Uterus (tissue), 4 donors: ENCODE measurements at places on chromosomes 13 and 19.

DNA sequence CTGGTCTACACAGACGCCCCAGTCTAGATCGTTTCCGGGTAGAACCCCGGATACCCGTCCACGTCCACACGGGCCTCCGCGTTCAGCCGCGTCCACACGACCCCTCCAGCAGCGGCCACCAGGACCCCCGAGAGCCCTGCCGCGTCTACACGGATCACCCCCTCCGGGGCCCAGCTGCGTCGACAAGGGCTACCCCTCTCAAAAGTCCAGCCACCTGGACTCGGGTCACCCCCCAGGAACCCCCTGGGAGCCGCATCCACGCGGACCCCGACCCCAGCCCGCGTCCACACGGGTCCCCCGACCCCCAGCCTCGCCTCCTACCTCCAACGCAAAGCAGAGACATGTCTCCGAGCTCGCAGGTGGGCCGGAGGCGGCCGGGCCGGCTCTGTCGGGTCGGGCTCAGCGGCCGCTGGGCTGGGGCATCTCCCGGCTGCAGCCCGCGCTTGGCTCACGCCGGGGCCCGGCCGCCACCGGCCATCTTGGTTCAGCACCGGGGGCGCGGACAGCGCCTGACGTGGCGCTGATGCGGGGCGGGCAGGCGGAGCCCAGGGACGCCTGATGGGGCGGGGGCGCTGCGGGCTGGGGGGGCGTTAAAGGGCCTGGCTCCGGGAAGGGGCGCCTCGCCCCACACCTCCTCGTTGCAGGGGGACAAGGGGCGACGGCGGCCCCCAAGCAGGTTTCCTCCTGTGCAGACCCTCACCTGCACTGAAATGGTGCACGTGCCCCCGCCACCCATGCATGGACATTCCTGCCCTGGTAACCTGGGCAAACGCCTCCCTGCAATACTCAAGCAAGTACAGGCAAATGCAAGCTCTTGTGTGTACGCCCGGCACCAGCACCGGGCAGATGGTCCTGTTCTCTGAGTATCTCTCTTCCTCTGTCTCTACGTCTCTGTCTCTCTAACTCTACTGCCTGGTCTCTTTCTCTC, at the start of gene UNC13A:
TSS of gene UNC13A (minus strand) at position 498 of the 928 bp plus-strand sequence. CDS start at position 343, 155 bp downstream.
- DNase-seq = no peak

- no peak for DNase-seq
Measured at GRCh38 chr19:15623711-15624318, 8.8 kb downstream of the CYP4F8 start.

DNA sequence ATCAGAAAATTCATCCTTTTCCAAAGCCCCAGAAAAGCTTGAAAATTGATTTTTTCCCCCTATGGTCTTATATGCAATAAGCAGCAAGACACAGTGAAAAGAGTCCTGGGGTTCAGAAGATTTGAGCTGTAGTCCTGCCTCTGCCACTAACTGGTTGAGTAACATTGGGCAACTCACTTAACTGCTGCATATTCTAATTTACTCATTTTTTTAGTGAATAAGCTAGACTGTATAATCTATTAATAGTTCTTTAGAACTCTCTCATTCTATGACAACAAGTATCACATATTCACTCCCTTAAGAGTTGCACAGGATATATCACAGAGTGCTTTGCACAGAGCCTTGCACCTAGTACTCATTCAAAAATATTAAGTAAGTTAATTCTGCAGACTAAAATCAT, 110.8 kb downstream of the STOML3 start:
- no peak for DNase-seq

DNA sequence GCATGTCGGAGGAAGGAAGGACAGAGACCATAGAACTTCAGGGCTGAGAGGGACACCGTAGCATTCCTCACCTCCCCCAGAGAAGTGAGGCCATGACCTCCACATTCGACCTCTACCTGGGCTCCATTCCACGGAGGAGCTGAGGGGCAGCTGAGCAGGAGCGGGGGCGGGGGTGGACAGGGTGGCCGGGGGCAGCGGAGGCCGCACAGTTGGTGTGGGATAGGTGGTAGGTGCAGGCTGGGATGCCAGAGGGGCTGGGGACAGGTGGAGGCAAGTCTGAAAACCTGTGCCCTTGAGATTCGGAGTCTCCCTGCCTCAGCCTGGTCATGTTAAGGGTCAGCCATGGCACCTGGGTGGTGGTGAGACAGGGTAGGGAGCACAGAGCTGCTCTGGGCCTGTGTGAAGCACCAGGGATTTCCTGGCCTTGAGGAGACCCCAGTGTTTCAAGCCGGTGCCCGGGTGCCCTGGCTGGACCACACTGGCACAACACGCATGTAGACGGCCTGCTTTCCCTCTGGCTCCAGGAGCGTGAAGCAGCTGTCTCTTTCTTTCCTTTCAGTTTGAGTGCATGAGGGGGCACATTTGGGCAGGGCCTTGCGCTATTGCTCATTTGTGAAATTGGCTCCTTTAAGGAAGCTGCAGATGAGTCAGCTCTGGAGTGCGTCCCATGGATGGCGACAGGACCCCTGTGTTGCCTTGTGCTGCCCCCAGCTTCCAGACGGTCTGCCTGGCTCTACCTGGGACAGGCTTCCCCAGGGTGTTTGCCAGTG, 51.8 kb downstream of the TSSK6 start:
- peak; percentile 51 for DNase-seq

DNA sequence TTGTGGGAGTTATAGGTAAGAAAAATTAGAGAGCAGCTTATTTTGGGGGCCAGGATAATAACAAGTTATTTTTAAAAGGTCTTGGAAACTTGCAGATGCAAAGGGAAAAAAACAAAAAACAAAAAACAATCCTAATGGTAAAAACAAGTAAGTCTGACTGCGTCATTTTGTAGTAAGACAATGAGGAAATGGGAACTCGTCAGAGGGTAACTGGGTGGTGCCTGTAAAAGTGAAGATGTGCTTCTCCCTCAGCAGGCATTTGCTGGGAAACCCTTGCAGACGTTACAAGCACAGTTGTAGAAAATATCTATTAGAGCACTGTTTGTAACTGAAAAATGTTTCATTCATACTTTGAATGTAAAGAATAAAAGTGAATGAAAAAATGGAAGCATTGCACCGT, 2.2 kb upstream of the TNFSF13B start:
- DNase-seq = no peak

GRCh38 chr13:93416736-93417355, 190.2 kb downstream of the GPC6 start:
- no peak for DNase-seq

- DNase-seq = peak; percentile 66
Measured at GRCh38 chr19:40365613-40366401, 17.3 kb downstream of the PLD3 start.

- DNase-seq = no peak
Measured at GRCh38 chr13:50106559-50106958, 91.3 kb downstream of the KCNRG start.

DNA sequence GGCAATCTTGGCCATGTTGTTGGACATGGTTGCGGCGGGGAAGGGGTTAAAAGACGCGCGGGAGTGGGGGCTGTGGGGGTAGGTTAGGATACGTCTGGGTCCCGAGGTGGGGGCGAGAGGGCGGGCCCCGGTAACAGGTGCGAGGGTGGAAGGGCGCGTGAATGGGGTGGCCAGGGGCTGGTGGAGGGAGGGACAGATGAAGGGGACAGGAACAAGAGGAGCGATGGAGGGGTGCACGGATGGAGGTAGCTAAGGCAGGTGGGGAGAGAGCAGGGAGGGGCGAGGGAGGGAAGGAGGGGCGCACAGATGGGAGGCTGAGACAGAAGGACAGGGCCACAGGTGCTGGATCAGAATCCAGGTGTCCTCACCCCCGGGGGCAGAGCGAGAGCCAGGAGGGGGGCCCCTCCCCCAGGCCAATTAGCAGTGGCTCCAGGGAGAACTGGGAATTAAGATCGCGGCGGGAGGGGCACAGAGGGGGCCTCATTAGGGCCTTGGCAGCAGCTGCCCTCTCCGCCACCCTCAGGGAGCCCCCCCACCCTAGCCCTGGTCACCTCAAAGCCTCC, 1.3 kb downstream of the GNG8 start:
- no peak for DNase-seq

GRCh38 chr13:91242652-91243051, 104.8 kb upstream of the MIR17HG start:
- DNase-seq = no peak

GRCh38 chr19:14138576-14139265, 2.3 kb upstream of the ASF1B start:
- DNase-seq = no peak

- DNase-seq = no peak
Measured at GRCh38 chr19:2038284-2039088, 12.6 kb downstream of the MKNK2 start.

- DNase-seq = no peak
Measured at GRCh38 chr19:23343434-23344010, 51.7 kb downstream of the ZNF91 start.

- DNase-seq = no peak
Measured at GRCh38 chr13:29505511-29505910, 90.0 kb downstream of the SLC7A1 start.

GRCh38 chr13:41457589-41458186, 338 bp downstream of the RGCC start:
- DNase-seq = no peak

- no peak for DNase-seq
Measured at GRCh38 chr13:104949840-104950740, 1585.4 kb downstream of the EFNB2 start.

GRCh38 chr13:109816112-109816807, 29.9 kb upstream of the IRS2 start:
- no peak for DNase-seq

- DNase-seq = no peak
Measured at GRCh38 chr13:48873587-48873986, 102.1 kb upstream of the FNDC3A start.

GRCh38 chr13:42946927-42947326, 45.1 kb downstream of the EPSTI1 start:
- DNase-seq = no peak

DNA sequence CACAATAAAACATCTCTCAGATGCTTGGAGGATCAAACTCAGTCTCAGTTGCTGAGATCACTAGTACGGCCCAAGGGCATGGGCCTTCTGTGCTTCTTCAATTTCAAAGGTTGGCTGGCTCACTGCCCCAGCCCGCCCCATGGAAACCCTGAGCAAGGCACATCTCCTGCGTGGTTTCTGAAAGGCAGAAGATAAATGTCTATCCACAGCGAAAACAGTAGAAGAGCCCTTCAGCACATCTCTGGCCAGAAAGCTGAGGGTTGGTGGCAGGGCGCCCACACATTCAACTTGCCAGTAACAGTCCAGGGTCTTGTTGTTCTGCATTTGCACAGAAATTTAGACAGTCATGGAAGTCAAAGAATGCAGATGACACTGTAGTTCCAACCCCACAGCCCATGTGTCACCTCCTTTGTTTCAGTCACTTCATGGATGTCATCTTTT, 24.0 kb upstream of the KATNAL1 start:
- peak; percentile 93 for DNase-seq

GRCh38 chr19:10120538-10121189, 965 bp upstream of the EIF3G start:
- DNase-seq = no peak

DNA sequence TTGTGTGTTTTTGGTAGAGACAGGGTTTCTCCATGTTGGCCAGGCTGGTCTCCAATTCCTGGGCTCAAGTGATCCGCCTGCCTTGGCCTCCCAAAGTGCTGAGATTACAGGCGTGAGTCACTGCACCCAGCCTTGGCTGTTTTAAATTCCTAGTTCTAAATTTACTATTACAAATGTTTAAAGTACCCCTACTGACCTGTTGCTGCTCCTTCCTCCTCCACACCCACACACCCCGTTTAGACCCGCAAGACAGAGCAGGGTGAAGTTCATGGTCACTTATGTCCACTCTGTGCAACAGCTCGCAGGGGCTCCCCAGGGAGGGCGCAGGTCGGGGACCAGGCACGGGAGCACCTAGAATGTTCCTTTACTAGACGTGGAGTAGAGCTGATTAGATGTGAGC, 28.7 kb downstream of the TMEM161A start:
- no peak for DNase-seq

DNA sequence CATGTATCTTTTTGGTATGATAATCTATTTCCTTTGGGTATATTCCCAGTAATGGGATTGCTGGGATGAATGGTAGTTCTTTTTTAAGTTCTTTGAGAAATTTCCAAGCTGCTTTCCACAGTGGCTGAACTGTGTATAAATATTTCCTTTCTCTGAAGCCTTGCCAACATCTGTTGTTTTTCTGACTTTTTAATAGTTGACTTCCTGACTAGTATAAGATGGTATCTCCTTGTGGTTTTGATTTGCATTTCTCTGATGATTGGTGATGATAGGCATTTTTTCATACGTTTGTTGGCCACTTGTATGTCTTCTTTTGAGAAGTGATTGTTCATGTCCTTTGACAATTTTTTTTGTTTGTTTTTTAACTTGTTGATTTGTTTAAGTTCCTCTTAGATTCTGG, 61.6 kb upstream of the PCDH17 start:
- no peak for DNase-seq

DNA sequence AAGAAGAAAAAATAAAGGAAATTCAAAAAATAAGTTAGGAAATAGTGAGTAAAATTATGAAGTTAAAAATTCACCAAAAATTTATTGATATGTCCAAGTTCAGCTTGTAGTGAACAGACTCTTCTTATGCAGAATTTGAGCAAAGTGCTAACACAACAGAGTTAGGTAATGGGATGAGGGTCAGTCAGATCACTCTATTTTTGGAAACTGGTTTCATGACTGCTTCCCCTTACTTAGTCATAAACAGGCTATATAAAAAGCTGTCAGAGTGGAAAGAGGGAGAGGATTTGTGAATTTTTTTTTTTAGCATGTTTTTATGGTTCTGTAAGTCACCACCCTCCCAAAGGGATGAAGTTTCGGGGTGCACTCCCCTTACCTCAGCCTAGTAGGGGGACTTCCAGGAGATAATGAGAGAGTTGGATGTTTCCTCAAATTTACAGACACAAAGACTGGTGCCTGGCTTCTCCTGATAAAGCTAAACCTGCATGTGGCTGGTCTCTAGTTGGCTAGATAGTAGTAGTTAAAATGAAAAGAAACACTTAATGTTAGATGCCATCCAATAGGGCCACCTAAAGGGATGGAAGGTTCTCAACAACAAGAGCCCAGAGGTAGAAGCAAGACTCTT, 4.5 kb downstream of the CPB2 start:
- no peak for DNase-seq

DNA sequence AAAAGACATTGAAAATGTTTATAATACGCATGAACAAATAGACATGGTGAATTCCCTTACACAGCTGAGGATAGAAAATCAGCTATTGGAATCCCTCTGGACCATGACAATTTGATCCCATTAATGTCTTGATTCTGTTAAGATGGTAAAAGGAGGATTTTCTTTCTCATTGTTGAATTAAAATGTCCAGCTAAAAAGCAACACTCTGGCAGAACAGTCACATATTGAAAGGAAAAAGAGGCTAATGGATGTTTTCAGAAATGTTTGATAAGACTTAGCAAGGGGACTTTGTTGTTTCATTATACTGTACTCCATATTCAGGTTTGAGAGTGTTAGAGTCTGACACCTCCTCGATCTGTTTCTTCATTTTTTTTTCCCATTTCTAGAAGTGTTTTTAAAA, 296.0 kb downstream of the OLFM4 start:
- DNase-seq = no peak

DNA sequence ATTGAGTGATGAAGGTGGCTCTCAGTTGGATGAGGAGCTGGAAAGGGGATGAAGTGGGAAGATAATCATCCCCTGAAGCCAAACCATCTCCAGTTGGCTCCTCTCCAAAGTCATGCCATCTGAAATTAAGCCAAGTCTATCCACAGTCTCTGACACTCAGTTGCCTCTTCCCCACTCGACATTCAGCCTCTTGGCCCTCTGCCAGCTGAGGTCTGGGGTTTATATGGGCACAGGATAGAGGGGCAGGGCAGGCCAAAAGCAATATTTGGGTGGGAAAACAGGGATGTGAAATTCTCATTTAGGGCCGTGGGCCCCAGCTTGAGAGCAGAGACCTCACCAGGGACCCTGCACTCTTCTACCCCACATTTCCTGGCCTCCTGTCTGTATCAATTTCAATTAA, 85.9 kb downstream of the SLITRK1 start:
- DNase-seq = no peak
